Urinary bladder (tissue), 4 donors: ENCODE measurements at places on chromosomes 12 and 14. TPM values are rescaled to one million over a fixed set of nuclear protein-coding genes. Genes with fewer than 3 reads are reported as not detected.
A peak's percentile ranks its signal among the peaks of the same experiment; 100 is the strongest.

IQSEC3 gene
- 0.60 TPM for polyA plus RNA-seq

RPGRIP1 gene
- polyA plus RNA-seq: 0.15 TPM

SERPINA12 gene
- not detected for polyA plus RNA-seq

REC8 gene
- 8.5 TPM for polyA plus RNA-seq

EEF1AKMT3 gene
- polyA plus RNA-seq: 9.7 TPM

GMFB gene
- polyA plus RNA-seq: 18.3 TPM

PTPRB gene
- 15.9 TPM for polyA plus RNA-seq

ZNF84 gene
- polyA plus RNA-seq: 13.8 TPM

VEZT gene
- 39.0 TPM for polyA plus RNA-seq

- no peak for DNase-seq
These were observed 58.2 kb upstream of the SLC2A13 start for GRCh38 chr12:40164034-40164433.

GRCh38 chr14:47454025-47454424 lies 221.4 kb downstream of the MDGA2 start:
- DNase-seq: no peak

DNA sequence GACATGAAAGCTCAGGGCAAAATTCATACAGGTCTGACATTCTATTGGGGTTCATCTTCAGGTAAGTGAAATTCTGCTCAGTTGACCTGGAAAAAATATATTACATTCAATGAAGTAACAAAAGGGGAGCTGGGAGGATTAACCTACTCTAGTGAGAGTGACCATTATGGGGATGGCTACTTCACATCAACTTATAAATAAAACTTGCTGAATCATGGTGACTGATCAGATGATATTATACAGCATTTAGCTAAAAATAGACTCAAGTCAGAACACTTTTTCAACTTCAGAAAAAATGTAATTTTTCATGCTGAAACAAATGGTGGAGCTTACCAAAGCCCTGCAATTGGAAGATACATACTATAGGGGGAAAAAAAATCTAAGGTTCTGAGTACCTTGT lies 800.2 kb downstream of the FSCB start:
- DNase-seq: no peak

GRCh38 chr14:29451941-29452340 lies 475.7 kb downstream of the PRKD1 start:
- no peak for DNase-seq

GRCh38 chr14:37429618-37430017 lies 165.4 kb downstream of the FOXA1 start:
- no peak for DNase-seq

- no peak for DNase-seq
These were observed 206.4 kb upstream of the PELI2 start for GRCh38 chr14:55911776-55912175.

- DNase-seq: no peak
These were observed 158.0 kb downstream of the SLC5A8 start for GRCh38 chr12:101051901-101052550.

DNA sequence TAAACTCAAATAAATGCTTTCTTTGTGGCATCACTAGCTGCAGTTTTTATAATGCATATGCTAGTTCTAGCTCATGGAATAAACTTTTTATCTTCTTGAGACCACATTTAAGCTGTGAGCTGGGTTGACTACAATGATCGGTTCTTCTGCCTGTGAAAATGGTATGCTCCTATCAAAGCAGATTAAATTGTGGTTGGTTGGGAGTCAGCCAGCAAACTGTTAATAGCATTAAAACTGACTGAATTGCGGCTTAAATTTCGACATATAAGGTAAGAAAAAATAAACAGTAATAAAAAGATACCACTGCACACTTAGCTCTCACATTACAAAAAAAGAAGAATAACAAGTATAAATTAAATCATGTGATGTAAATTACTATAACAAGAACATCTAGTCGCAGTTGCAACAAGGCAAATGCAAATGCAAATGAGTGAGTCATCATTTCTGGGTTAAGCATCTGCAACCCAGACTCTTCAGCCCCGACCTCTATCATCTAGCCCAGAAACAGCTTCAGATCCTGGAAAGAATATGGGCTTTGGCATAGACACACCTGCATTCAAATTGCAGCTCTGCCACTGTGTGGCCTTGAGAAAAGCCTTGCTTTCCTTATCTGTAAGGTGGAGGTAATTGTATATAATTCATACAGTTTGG lies 19.8 kb upstream of the DHRS7 start:
- no peak for DNase-seq

- peak; percentile 63 for DNase-seq
These were observed 17.7 kb upstream of the TSPAN11 start for GRCh38 chr12:30908722-30909348.

DNA sequence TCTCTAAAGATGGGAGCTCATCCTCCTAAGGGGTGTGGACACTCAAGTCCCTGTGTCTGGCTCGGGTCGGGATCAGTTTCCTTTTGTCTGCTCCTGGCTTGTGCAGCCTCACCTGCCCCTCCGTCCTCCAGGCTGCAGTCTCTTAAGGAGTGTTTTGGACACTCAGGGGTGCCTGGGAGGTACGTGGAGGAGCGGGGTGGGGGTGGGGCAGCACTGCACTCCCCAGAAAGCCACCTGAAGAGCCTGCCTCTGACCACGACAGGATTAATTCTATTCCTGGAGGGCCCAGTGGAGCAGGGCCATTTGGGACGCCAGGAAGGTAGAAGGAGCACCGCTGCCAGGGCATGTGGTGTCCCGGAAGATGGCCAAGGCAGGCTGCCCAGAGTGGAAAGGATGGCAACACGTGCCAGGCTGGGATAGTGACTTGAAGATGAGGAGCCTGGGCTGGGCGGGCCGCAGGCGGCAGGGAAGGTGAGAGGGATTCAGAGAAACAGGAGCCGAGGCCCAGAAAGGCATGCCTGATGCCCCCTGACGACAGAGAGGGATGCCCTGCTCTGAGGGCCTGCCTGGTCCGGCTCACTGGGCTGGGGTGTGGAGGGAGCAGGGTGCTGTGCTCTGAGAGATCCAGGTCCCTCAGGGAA lies 14.8 kb upstream of the LRTM2 start:
- DNase-seq: no peak

- DNase-seq: no peak
These were observed 1204.8 kb downstream of the GALC start for GRCh38 chr14:86788224-86788623.

- DNase-seq: no peak
These were observed 35.7 kb upstream of the HIF1A start for GRCh38 chr14:61659582-61659981.

- DNase-seq: no peak
These were observed 5.8 kb downstream of the IGF1 start for GRCh38 chr12:102474438-102475064.

DNA sequence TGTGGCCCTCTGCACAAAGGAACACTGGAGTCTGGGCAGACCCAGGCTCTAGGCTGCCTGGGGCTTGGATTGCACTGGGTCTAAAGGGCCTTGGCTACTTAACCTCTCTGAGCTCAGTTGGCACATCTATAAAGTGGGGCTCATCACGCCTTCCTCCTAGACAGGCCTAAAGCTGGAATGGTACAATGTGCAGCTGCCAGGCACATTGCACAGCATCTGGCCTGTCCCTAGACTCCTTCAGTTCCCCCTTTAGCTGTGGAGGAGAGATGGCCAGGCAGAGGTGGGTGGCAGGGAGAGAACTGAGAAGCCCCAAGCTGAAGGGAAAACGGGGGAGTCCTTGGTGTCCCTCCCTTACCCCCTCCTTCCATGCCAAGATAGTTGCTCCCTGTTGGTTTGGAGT lies 10.8 kb downstream of the IRF2BPL start:
- no peak for DNase-seq

DNA sequence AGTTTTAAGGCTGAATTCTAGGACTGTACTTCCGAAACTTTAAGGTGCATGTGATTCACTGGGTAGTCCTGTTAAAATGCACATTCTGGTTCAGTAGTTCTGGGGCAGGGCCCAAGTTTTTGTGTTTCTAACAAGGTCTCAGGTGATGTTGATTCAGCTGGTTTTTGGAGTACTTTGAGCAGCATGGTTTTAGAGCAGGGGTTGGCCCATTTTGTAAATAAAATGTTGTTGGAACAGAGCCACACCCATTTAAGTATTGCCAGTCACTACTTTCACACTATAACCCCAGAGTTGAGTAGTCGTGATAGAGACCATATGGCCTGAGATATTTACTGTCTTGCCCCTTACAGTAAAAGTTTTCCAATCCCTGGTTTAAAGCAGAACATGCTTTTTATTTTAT lies 111.3 kb downstream of the SYNE2 start:
- no peak for DNase-seq

- DNase-seq: no peak
These were observed 348.3 kb upstream of the SFSWAP start for GRCh38 chr12:131362291-131363211.

GRCh38 chr14:33369972-33370371 lies 431.3 kb downstream of the NPAS3 start:
- DNase-seq: no peak

GRCh38 chr14:60616461-60616959 lies 32.8 kb downstream of the SIX1 start:
- no peak for DNase-seq
